ENCODE measurements at places on chromosomes 3 and 15.
A peak's percentile ranks its signal among the peaks of the same experiment; 100 is the strongest.

DNA sequence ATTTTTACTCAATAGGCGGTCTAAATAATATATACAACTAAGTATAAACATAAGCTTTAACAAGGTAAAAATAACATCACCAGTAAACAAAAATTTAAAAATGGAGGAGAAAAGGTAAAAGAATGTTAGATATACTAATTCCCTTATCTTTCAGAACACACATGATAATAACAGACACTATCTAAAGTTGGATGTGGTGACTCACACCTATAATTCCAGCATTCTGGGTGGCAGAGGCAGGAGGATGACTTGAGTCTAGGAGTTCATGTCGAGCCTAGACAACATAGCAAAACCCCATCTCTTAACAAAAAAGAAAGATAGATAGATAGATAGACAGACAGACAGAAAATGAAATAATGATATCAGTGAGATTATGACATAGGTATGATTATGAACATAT lies 85.1 kb downstream of the STAG1 start:
- DNase-seq, result peak; percentile 39

DNA sequence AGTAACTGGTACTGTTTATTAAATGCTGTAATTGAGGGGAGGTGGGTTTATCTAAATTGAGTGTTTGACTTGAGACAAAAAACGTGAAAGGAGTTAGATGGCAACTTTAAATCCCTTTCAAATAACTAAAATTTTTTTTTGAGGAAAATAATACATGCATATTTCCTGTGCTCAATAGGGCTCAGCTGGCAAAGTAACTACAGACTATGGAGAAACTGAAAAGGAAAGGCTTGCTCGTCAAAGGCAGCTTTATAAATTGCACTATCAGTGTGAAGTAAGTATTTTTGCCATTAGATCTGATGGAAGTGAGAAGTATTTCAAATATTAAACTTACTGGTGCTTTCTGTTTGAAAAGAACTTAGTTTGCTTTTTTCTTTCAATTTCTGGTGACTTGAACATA lies 72.2 kb downstream of the DZIP3 start:
- DNase-seq, result no peak

DNA sequence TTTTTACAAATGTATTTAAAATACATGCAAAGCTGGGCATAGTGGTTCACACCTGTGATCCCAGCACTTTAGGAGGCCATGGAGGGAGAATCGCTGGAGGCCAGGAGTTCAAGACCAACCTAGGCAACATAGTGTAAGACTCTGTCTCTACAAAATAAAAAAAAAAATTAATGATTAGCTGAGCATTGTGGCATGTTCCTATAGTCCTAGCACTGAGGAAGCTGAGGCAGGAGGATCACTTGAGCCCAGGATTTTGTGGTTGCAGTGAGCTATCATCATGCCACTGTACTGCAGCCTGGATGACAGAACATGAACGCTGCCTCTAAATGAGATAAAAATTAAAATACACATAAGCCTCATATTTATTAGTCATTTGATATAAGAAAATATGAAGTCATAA lies 142.8 kb downstream of the TCF12 start:
- peak; percentile 27 for DNase-seq

DNA sequence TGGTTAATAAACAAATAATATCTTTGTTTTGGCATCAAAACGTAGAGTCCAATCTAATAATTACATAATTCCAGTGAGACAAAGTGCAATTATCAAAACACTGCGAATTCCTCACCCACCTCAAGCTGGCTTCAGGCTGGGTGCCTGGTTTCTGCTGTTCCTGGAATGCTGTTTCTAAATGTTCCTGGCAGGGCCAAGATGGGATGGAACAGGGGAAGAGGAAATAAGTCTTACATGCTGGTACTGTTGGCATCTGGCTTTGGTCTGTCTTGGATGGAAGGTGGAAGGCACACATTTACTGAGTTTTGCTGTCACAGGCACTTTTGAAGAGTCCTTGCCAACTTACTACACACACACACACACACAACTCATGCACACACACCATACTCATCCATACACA lies 101.9 kb upstream of the SLCO3A1 start:
- no peak for DNase-seq

DNA sequence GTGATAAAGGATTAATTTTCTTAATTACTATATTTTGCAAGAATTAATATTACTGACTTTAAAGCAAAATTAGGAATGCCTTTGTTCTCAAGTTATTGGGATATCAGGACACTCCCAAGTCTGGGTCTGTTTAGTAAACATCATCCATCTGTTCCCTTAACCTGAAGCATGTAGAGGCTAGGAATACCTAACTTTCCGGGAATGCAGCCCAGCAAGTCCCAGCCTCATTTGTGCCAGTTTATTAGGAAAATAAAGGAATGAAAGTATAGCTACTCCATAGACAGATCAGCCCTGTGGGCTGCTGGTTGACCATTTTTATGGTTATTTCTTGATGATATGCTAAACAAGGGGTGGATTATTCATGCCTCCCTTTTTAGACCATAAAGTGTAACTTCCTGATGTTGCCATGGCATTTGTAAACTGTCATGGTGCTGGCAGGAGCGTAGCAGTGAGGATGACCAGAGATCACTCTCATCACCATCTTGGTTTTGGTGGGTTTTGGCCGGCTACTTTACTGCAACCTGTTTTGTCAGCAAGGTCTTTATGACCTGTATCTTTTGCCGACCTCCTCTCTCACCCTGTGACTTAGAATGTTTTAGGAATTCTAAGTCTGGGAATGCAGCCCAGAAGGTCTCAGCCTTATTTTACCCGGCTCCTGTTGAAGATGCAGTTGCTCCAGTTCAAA lies 540.2 kb downstream of the NAALADL2 start:
- DNase-seq, result no peak

- DNase-seq, result peak; percentile 2
Observed at GRCh38 chr3:115402651-115403050, 220.7 kb upstream of the GAP43 start.

DNA sequence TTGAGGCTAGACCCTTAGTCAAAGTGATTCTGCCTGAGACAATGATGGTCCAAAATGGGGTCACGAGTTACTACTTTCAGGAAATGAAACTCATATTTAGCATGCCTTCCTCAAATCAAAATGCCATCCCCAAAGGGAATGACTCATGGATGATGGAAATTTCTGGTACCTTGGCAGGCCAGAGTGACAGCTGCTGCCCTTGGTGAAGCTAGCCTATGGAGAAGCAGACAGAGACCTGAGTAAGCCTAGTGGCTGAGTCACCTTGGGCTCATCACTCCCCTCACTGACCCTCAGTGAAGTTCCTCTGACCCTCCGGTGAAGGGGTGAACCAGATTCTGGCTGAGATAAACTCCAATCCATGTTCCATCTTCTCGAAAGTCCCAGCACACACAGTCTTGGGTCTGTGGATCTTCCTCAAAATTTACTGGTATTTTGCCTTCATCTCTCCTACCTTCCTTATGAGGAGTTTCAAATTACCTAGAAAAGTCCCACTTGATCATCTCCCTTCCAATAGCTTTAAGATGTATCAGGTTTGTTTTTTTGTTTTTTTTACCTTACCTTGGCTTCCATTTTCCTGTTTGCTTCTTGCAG lies 54.5 kb upstream of the ABHD17C start:
- no peak for DNase-seq
